ENCODE measurements at places on chromosomes 13 and 19. TPM values are rescaled to one million over a fixed set of nuclear protein-coding genes. Genes with fewer than 3 reads are reported as not detected.

Gene CARD8
- 50.4 TPM for total RNA-seq

Gene CRTC1
- 20.2 TPM for total RNA-seq

Gene MBD3
- 110 TPM for total RNA-seq

- H3K36me3 ChIP-seq: no peaks in the 10 kb centered on the region
- peaks cover 4% of the 10 kb centered on the region for H3K4me1 ChIP-seq
- H3K27ac ChIP-seq: no peak overlapping the region
- no peaks in the 10 kb centered on the region for H3K27me3 ChIP-seq
Measured at GRCh38 chr13:101327871-101328270, 88.4 kb downstream of the NALCN start.

DNA sequence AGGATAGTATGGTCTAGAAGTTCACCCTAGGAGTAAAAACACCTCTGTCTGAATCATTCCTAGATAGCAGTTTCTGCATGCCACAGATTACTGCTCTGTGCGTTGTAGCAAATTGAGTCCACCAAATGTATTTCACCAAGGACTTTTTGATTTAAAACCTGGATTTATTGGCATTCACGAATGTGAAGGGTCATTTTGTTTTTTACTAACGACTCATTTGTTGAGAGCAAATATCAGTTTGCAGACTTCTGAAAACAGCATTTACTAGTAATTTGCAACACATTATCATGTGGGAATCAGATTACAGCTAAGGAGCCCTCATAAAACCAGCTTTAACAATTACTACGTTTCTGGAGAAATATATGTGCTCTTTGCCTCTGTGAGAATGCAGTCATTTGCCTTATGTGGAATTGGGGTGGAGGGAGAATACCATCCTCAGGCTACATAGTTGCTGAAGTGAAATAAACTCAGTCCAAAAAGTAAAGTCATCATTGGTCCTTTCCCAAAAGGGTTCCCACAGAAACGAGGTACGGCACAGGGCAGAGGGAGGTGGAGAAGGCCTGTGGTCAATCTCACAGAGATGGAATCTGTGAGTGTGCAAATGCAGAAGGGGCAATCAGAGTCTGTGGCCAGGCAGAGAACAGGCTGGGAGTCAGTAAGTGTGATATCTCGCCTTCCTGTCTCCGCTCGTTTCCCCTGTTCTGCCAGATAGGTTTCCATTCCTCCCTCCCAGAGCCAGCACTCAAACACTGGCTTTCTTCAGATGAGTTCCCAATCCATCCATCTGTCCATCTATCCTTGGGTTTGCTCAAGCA is 63.1 kb downstream of the DLEU7 start:
- DNase-seq: no peak
- H3K4me3 ChIP-seq: no peak overlapping the region
- H3K27ac ChIP-seq: no peak overlapping the region
- no peaks in the 10 kb centered on the region for H3K27me3 ChIP-seq

DNA sequence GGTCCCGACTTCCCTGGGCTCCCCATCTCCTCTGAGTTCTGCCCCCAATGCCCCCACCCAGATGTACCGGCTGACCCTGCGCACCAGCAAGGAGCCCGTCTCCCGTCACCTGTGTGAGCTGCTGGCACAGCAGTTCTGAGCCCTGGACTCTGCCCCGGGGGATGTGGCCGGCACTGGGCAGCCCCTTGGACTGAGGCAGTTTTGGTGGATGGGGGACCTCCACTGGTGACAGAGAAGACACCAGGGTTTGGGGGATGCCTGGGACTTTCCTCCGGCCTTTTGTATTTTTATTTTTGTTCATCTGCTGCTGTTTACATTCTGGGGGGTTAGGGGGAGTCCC is 6.5 kb downstream of the FUZ start:
- peaks cover 20% of the 10 kb centered on the region for H3K4me1 ChIP-seq
- peak overlapping the region; percentile 73 for H3K27ac ChIP-seq
- no peak for DNase-seq
- H3K4me3 ChIP-seq: peak overlapping the region; percentile 22
- H3K36me3 ChIP-seq: peaks cover 9% of the 10 kb centered on the region

DNA sequence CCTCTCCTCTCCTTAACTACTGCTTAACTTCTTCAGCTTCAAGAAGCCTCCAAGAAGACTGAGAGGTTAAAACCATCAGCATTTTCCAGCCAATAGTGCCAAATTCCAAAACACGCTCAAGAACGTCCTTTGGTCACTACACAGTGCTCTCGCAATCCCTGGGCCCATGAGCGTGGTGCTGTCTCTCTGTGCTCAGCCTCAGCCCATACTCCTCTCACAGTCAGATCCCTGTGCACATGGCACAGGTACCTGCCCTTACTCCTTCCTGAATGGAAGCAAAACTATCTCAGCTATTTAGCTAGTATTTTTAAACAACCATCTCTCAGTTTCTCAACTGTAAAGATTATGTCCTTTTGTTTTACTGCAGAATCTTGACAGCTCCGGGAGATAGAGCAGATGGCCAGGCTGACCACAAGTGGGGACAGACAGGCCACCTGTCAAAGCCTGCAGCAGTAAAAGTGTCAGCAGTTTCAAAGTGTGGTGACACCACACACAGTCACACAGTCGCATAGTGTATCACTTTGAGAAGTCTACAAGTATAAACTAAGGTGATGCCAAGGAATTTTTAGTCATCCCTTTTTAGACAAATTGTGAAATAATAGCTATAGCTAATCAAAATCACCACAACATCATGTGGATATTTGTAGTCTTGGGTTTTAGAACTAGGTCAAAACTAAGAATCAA is 35.7 kb downstream of the DZIP1 start:
- H3K27me3 ChIP-seq: no peaks in the 10 kb centered on the region
- H3K36me3 ChIP-seq: peaks cover 14% of the 10 kb centered on the region
- DNase-seq: no peak
- H3K27ac ChIP-seq: no peak overlapping the region
- no peaks in the 10 kb centered on the region for H3K4me1 ChIP-seq

DNA sequence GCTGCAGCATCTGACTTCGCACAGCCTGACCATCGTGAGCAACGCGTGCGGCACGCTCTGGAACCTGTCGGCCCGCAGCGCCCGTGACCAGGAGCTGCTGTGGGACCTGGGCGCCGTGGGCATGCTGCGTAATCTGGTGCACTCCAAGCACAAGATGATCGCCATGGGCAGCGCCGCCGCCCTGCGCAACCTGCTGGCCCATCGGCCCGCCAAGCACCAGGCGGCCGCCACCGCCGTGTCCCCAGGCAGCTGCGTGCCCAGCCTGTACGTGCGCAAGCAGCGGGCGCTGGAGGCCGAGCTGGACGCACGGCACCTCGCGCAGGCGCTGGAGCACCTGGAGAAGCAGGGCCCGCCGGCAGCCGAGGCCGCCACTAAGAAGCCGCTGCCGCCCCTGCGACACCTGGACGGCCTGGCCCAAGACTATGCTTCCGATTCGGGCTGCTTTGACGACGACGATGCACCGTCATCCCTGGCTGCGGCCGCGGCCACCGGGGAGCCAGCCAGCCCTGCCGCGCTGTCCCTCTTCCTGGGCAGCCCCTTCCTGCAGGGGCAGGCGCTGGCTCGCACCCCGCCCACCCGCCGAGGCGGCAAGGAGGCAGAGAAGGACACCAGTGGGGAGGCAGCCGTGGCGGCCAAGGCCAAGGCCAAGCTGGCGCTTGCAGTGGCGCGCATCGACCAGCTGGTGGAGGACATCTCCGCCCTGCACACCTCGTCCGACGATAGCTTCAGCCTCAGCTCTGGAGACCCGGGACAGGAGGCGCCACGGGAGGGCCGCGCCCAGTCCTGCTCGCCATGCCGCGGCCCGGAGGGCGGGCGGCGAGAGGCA is 13.6 kb downstream of the C19orf25 start:
- no peaks in the 10 kb centered on the region for H3K36me3 ChIP-seq
- no peaks in the 10 kb centered on the region for H3K4me1 ChIP-seq
- H3K27me3 ChIP-seq: peaks cover 16% of the 10 kb centered on the region
- no peak overlapping the region for H3K27ac ChIP-seq
- H3K4me3 ChIP-seq: no peak overlapping the region
- DNase-seq: no peak
